ENCODE measurements at places on chromosomes 3 and 15. TPM values are rescaled to one million over a fixed set of nuclear protein-coding genes. Genes with fewer than 3 reads are reported as not detected.

The SAMMSON gene
- not detected for total RNA-seq

The EFHB gene
- total RNA-seq: 1.6 TPM

The CDC25A gene
- 83.3 TPM for total RNA-seq

The DNAH12 gene
- not detected for total RNA-seq

The CLDN11 gene
- total RNA-seq: 2.4 TPM

The HSPBAP1 gene
- total RNA-seq: 8.9 TPM

The DOCK3 gene
- total RNA-seq: 7.0 TPM

- no peak for DNase-seq
These were observed 7.7 kb downstream of the TNK2 start for GRCh38 chr3:195900436-195901355.

- DNase-seq: no peak
These were observed 144.9 kb downstream of the FEZF2 start for GRCh38 chr3:62228467-62228866.

GRCh38 chr3:59979542-59979941 lies 929.7 kb upstream of the CFAP20DC start:
- DNase-seq: no peak

DNA sequence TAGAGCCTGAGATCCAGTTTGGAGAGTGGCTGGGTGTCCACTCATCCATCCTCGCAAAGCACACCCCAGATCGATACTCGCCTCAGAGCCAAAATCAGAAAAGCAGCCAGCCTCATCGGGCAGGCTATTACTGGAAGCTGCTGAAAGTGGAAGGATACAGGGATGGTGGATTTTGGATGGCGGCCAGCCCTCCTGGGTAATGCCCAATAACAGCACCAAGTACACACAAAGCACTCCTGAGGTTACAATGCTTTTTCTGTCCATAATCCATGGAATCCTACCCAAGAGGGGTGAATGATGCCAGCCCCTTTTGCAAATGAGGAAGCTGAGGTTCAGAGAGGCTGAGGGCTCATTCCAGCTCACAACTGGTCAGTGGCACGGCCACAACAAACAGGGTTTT lies 93.1 kb upstream of the SLC6A11 start:
- peak; percentile 12 for DNase-seq

GRCh38 chr3:63864008-63864964 lies 619 bp downstream of the ATXN7 start:
- no peak for DNase-seq

DNA sequence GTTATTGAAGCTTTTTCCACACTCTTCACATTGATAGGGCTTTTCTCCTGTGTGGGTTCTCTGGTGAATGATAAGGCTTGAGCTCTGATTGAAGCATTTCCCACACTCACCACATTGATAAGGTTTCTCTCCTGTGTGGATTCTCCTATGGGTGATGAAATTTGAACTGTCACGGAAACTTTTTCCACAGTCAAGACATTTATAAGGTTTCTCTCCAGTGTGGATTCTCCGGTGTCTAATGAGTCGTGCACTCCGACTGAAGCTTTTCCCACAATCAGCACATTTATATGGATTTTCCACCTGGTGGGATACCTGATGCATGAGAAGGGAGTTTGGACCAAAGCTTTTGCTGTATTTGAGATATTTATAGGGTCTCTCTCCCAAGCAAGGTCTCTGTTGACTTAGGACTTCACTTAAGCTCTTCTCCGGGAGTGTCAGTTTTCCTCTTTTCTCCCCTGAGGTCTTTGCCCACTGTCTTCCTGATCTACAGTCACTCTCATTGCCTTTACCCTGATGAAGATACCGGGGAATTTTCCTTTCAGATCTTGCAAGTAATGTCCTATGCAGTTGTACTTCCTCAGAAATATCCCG lies 9.4 kb downstream of the ZSCAN29 start:
- no peak for DNase-seq

DNA sequence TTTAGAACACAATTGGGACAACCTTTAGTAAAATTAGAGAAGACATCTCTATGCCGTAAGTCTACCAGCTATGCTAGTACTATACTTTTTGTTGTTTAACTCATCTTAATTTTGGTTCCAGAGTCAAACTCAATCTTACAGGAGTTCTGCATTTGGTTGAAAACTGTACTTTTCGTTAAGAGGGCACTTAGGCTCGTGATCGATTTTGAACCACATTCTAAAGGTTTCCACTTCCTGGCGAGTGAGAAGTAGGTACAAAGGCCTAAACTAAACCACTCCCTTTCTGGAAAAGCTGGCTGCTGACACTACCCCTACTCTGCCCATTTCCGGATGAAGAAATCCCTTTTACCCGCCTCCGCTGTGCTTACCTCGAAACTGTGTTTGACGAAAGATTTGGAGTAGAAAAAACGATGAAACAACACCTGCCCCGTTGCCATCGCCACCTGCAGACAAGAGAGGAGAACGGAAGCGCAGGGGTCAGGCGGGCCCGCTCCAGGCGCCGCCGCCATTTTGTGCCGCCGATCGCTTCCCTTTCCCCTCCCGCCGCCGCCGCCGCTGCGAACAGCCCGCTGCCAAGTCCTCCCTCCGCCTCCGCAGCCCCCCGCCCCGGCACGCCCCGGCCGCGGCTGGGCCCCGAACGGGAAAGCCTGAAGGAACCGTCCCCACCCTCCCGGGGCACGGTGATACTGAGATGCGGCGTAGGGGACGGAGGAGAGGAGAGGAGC lies 748 bp downstream of the CCNL1 start:
- peak; percentile 54 for DNase-seq

DNA sequence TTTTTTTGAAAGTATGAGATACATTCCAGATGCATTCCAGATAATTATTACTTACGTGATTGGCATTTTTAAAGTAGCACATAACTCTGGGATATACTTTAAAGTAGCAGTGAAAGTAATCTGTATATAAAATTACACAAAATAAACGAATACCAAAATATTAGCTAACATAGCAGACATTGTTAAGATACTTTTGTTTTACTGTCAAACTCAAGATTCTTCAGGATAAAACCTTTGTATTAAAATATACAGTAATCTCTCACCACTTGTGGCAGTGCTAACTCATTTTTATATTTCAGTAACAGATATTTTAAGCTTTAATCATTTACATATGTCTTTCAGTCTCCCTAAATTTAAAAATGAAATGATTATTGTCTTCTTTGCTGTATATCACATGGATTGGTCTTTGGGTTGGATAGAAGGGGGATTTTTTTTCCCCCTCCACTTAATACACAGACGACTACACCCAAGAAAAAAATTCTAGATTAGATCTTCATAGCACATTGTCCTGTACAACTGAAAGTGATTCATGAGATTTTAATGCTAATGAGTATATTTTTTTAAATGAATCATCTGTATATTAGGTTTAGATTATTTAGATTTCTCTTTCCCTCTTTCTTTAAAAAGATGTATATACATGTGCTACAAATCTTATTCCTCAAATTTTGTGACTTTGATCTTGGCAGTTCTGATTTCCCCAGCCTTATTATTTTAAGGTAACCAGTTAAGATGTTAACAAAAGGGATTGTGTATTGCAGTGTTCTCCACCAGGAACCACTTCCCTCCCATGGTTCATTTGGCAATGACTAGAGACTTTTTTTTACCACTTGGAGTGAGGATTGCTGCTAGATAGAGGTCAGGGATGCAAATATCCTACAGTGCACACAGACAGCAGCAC lies 24.5 kb upstream of the EBLN2 start:
- DNase-seq: no peak

DNA sequence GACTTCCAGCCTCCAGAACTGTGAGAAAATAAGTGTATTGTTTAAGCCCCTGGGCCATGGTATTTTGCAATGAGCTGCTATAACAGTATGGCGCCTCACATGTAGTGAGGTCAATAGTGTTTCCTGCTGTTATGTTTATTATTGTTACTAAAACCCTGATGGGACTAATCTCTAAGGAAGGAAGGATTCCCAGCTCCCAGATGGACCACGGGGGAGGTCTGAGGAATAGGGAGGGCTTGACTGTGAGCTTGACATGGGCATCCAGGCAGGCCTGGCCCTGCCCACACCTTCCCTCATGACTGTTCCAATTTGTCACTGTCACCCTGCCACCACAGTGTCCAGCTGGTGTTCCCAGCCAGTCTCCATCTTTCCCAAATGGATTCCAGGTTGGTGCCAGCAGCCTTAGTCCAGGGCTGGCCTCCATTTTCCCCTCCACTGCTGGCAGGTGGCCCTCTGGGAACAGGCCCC lies 14.5 kb upstream of the SLC41A3 start:
- no peak for DNase-seq

DNA sequence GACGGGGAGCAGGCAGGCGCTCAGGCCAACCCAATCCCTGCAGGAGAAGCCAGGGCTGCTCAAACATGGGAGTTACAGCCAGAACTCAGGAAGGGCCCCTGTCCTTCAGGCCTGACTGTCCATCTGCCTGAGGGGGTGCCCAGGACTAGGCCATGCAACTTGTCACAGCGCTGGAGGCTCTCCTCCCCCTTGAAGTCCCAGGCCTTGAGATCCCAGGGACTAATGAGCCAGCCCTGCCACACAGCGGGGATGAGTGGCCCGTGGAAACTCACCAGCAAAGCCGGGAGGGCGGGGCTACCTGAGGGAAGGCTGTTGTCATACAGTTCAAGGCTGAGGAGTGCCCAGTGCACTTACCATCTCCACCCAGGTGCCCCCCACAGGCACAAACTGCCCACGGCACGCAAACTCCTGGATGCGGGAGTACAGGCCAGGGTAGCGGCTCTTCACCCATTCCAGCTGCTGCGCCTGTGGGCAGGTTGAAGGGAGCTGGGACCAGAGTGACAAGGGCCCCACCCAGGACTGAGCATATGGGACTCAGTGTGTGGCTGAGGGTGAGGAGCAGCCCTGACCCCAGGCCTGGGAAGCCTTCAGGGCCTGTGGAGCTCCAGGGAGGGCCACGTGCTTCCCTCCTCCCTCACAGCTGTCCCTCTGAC lies 6.3 kb downstream of the MAN2C1 start:
- no peak for DNase-seq

GRCh38 chr3:8996681-8997121 lies 33.4 kb upstream of the RAD18 start:
- DNase-seq: peak; percentile 59

DNA sequence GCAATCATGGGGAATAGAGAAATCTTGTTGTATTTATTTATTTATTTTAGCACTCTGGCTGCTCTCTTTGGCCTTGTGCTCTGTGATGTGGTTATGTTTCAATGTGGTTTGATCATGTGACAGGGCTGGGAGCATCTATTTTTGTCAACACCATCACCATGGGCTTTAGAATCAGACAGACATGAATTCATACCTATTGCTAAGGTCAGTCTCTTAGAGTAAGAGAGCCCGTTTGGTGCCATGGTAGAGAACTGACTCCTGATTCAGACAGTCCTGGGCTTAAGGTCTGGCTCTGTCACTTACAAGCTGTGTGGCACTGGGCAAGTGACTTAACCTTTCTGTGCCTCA lies 157.0 kb downstream of the RYR3 start:
- DNase-seq: no peak

- DNase-seq: peak; percentile 73
These were observed 4.7 kb upstream of the GOLGA8B start for GRCh38 chr15:34588046-34588674.

DNA sequence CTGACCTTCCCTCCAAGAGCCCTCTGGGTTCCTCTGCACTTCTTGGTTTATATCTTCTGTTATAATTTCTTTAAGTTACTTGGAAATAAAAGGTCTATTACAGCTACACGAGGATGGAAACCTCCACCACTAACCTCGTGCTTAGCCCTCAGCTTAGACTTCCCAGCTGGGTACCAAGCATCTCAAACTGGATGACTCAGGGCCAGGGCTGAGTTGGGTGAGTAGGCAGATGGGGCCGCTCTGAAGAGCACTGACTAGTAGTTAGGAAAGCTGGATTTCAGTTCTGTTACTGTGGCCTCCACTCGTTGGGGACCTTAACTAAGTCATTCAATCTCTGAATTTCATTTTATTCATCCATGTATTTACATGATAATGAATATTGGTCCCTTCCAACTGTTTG lies 1036.6 kb downstream of the IGSF11 start:
- no peak for DNase-seq

DNA sequence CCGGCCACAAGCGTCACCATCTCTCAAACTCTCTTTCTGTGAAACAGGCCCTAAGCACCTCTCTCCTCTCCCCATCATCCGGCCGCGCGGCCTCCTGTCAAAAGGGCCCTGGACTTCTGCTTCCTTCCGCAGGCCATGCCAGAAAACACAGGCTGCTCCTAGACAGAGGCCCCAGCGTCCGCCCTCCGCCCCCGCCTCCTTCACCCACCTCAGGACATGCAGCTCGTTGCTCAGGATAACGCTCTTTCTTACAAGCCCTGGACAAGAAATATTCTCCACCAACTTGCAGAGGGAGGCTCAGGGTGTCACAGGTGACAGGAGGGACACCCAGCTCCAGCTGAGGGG lies 212.0 kb downstream of the XXYLT1 start:
- no peak for DNase-seq

DNA sequence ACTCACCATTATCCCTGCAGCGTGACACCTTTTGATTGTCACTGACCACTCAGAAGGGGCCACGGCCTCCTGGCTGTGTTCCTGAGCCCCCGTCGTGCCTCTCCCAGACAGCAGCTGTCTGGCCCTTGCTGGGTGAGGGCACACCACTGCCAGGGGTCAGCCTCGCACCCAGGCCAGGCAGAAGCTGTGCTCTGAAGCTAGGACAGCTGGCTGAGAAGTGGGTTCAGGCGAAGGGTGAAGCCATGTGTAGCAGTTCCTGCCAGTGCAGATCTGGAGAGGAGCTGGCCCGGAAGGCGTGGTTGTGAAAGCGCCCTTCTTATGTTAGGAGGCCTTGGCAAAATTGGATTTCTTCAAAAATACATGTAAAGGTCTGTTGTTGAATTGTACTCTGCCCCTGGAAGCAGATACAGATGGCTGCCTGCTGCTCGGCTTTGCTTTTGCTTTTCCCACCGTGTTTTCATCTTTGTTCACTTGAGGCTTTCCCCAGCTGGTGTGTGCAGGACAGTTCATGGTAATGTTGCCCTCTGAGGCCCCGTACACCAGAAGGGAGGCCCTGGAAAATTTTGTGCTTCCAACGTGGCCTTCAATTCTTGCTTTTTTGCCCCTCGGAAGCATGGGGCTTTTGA lies 49.1 kb downstream of the KLHL25 start:
- no peak for DNase-seq

DNA sequence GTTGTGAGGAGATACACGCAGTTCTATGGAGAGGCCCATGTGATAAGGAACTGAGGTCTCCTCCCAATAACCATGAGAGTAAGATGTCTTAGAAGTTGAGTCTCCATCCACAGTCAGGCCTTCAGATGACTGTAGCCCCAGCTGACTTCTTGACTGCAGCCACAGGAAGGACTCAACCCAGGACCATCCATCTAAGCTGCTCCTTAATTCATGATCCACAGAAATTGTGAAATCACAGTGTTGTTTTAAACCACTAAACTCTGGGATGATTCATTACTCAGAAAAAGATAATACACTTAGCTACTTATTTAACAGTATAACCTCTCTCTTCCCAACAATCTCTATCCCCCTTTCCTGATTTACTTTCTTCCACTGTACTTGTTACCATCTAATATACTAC lies 173.3 kb downstream of the ALDH1A2 start:
- DNase-seq: no peak

- DNase-seq: no peak
These were observed 899.1 kb downstream of the SI start for GRCh38 chr3:164179110-164179774.

GRCh38 chr15:36832774-36833463 lies 253.5 kb downstream of the CDIN1 start:
- DNase-seq: no peak

GRCh38 chr3:126555795-126556636 lies 2.7 kb downstream of the C3orf22 start:
- DNase-seq: peak; percentile 22

Measured in H9 (cell line).